Uterus (tissue), 4 donors: ENCODE measurements at places on chromosomes 7 and 10. TPM values are rescaled to one million over a fixed set of nuclear protein-coding genes. Genes with fewer than 3 reads are reported as not detected.

- H3K4me1 ChIP-seq: no peaks in the 10 kb centered on the region
- peak; percentile 21 for DNase-seq
- H3K27ac ChIP-seq: peak overlapping the region; percentile 33
- no peak overlapping the region for H3K4me3 ChIP-seq
- H3K27me3 ChIP-seq: no peaks in the 10 kb centered on the region
- H3K36me3 ChIP-seq: no peaks in the 10 kb centered on the region
Observed at GRCh38 chr7:112481833-112482670, 1.3 kb downstream of the LSMEM1 start.

Gene CPA4
- 1.3 TPM for total RNA-seq

DNA sequence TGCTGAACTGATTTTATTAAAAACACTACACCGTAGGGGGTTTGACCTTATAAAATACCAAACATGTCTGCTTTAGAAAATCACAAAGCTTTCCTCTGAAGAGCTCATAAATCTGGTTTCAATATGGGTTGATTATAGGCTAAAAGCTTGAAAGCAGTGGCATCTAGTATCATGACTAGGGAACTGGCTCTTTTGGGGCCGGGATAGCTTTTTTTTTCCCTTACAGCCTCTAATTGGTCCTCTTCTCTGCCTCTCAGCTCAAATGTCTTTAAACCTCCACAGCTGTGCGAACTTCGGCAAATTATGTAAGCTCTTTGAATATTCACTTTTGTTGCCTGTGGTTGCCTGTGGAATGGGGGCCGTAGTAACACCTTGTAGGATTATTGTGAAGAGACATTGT, 8.4 kb downstream of the BAMBI start:
- no peaks in the 10 kb centered on the region for H3K4me1 ChIP-seq
- no peak overlapping the region for H3K27ac ChIP-seq
- no peak overlapping the region for H3K4me3 ChIP-seq
- no peaks in the 10 kb centered on the region for H3K27me3 ChIP-seq
- DNase-seq: no peak

DNA sequence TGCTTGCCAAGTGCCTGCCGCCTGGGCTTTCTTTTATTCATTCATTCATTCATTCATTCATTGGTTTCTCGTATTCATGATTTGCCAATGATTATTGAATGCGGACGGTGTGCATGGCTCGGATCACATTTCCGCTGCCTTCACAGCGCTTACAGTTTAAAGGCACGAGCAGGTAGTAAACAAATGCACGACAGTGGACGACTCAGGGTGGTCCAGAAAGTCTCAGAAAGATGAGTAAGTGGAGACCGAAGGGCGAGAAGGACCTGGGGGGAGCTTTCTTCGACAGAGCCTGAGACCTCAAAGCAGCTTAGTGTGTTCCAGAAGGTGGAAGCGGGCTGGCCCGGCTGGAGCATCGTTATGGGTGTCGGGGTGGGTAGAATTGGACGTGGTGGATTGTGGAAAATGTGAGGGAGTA, 506 bp downstream of the MCM10 start:
- no peak overlapping the region for H3K27ac ChIP-seq
- no peak for DNase-seq
- H3K4me3 ChIP-seq: peak overlapping the region; percentile 36
- H3K36me3 ChIP-seq: no peaks in the 10 kb centered on the region

- peaks cover 11% of the 10 kb centered on the region for H3K4me1 ChIP-seq
- H3K36me3 ChIP-seq: no peaks in the 10 kb centered on the region
- no peak overlapping the region for H3K4me3 ChIP-seq
Observed at GRCh38 chr7:329691-330281, 39.8 kb downstream of the FOXL3 start.

- H3K27me3 ChIP-seq: no peaks in the 10 kb centered on the region
- DNase-seq: no peak
- no peak overlapping the region for H3K27ac ChIP-seq
- H3K4me1 ChIP-seq: peaks cover 21% of the 10 kb centered on the region
Observed at GRCh38 chr10:79385392-79385795, 38.1 kb downstream of the PPIF start.

Gene EIF5AL1
- total RNA-seq: 0.26 TPM

Gene ANKRD7
- total RNA-seq: 4.8 TPM

GRCh38 chr7:27242555-27243339, at the start of gene EVX1:
EVX1 (plus strand) TSS chr7:27242802; CDS start chr7:27243031, 229 bp downstream.
- DNase-seq: no peak
- no peaks in the 10 kb centered on the region for H3K36me3 ChIP-seq

GRCh38 chr10:87589645-87590051, 70.0 kb upstream of the PAPSS2 start:
- no peaks in the 10 kb centered on the region for H3K4me1 ChIP-seq
- DNase-seq: no peak
- H3K4me3 ChIP-seq: no peak overlapping the region
- H3K27me3 ChIP-seq: no peaks in the 10 kb centered on the region
- no peaks in the 10 kb centered on the region for H3K36me3 ChIP-seq

DNA sequence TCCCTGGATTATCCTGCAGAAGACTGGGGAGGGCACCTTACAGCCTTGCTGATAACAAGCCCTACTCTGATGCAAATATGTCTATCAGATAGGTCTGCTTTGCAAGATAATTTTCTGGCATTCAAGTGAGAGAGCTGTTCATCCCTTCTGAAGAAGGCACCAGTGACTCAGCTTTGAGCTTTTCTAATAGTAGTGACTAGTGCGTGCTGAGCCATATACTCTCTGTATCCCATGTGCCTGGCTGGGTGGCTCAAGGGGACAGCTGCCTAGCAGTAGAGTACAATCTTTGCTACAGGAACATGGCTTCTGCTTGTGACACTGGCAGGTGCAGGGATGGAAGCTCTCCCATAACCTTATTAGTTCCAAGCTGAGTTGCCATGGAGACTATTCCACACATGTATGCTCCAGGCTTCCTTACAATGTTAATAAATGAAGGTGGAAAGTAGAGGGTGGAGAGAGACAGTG, 35.0 kb upstream of the ABCB4 start:
- no peak overlapping the region for H3K4me3 ChIP-seq
- H3K27me3 ChIP-seq: no peaks in the 10 kb centered on the region
- H3K4me1 ChIP-seq: no peaks in the 10 kb centered on the region
- H3K36me3 ChIP-seq: no peaks in the 10 kb centered on the region

Gene TMEM140
- 5.9 TPM for total RNA-seq

DNA sequence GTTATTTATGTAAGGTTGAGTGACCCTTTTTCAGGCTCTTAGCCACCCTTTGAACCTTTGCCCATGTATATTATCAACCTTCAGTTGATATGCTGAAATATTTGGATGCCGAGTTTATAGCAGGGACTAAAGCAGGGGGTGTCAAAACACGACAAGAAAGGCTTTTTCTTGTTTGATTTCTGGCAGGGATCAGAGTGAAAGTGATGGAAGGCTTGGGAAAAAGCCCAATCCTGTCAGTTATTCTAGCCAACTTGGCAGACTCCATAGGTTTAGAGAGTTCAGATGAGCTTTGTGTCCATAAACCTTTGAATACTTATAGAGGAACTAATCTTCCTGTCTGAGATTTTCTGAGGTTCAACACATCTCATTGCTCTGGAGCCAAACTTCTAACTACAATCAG, 47.5 kb downstream of the INHBA start:
- no peaks in the 10 kb centered on the region for H3K36me3 ChIP-seq
- DNase-seq: no peak
- no peak overlapping the region for H3K4me3 ChIP-seq
- no peaks in the 10 kb centered on the region for H3K4me1 ChIP-seq
- H3K27me3 ChIP-seq: no peaks in the 10 kb centered on the region
- no peak overlapping the region for H3K27ac ChIP-seq

Gene DNAJB12
- 18.4 TPM for total RNA-seq

Gene TFPI2
- 10.5 TPM for total RNA-seq

GRCh38 chr10:43308986-43309385, 42.1 kb upstream of the RASGEF1A start:
- H3K27me3 ChIP-seq: no peaks in the 10 kb centered on the region
- H3K4me3 ChIP-seq: no peak overlapping the region
- H3K36me3 ChIP-seq: no peaks in the 10 kb centered on the region
- H3K27ac ChIP-seq: no peak overlapping the region

- DNase-seq: no peak
- H3K27ac ChIP-seq: no peak overlapping the region
- no peaks in the 10 kb centered on the region for H3K36me3 ChIP-seq
Observed at GRCh38 chr10:123848564-123849457, 42.8 kb downstream of the CPXM2 start.

- H3K36me3 ChIP-seq: no peaks in the 10 kb centered on the region
- no peaks in the 10 kb centered on the region for H3K27me3 ChIP-seq
- H3K4me3 ChIP-seq: no peak overlapping the region
- no peaks in the 10 kb centered on the region for H3K4me1 ChIP-seq
Observed at GRCh38 chr10:110758898-110759297, 112.8 kb upstream of the PDCD4 start.

- H3K4me1 ChIP-seq: no peaks in the 10 kb centered on the region
- H3K27me3 ChIP-seq: no peaks in the 10 kb centered on the region
- H3K27ac ChIP-seq: no peak overlapping the region
Observed at GRCh38 chr10:97766106-97766810, 5.5 kb downstream of the SFRP5 start.

DNA sequence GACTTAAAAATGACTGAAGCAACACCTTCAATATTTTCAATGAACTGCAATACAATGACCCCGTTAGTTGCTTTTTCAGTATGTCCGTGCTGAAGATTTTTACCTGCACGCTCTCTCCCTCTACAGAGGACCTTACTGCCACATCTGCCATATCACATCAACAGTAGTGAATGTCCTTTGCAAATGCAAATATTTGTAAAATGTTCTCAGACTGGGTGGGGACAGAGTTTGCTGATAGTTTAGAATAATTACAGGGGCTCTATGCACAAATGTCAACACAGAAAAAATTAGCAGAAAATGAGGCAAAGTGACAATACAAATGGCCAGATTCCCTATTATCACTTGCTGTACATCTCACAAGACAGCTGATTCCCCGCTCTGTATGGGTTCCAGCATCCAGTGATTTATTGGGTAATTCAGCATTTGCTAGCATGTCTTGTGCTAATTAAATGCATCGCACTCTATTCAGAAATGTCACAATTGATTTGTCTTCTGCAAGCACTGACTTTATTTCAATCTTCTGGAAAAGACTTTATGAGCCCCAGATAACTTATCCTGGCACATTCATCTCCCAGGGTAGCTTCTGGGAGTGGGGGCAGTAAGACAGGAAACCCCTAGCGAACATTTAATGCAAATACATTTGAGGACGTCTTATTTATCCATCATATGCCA, 69.1 kb upstream of the PTER start:
- no peak for DNase-seq
- no peaks in the 10 kb centered on the region for H3K27me3 ChIP-seq
- no peak overlapping the region for H3K4me3 ChIP-seq
- H3K4me1 ChIP-seq: no peaks in the 10 kb centered on the region

Gene MUC3A
- total RNA-seq: 0.09 TPM

GRCh38 chr7:155381852-155382801, 75.8 kb upstream of the EN2 start:
- H3K36me3 ChIP-seq: no peaks in the 10 kb centered on the region
- no peak overlapping the region for H3K27ac ChIP-seq
- peaks cover 9% of the 10 kb centered on the region for H3K27me3 ChIP-seq
- no peak for DNase-seq
- no peaks in the 10 kb centered on the region for H3K4me1 ChIP-seq

DNA sequence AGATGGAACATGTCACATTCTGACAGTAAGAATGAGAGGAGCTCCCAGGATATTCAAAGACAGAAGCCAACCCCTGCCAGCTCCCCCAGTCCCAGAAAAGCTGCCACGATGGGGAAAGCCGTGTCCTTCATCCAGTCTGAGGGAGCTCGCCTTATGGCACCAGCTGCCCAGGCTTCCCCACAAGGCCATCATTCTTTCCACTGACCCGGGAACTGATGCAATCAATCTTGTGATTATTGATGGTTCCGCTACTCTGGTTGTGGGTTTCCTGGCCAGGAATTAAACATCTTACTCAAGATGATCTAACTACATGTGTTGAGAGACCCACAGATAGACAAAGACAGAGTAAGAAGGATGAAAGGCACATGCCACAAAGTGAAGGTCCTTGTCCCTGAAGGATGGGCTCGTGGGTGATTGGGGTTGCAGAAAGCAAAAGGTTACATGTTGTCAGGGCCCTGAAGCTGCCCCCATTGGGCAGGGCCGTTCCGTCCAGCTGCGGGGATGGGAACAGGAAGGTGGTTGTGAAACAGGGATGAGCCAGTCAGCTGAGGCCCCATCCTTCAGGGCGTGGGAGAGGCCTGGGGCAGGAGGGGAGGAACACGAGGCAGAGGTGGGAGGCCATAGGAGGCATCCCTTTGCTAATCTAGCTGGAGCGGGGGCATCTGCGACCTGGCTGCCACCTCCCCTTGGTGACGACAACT, 127.6 kb downstream of the OAT start:
- no peak for DNase-seq
- no peaks in the 10 kb centered on the region for H3K36me3 ChIP-seq
- no peaks in the 10 kb centered on the region for H3K27me3 ChIP-seq
- no peaks in the 10 kb centered on the region for H3K4me1 ChIP-seq
- H3K4me3 ChIP-seq: no peak overlapping the region

- no peaks in the 10 kb centered on the region for H3K27me3 ChIP-seq
- H3K36me3 ChIP-seq: no peaks in the 10 kb centered on the region
- H3K4me3 ChIP-seq: no peak overlapping the region
- no peak for DNase-seq
- no peak overlapping the region for H3K27ac ChIP-seq
- no peaks in the 10 kb centered on the region for H3K4me1 ChIP-seq
Observed at GRCh38 chr10:103254538-103255325, 9.0 kb downstream of the RPEL1 start.

DNA sequence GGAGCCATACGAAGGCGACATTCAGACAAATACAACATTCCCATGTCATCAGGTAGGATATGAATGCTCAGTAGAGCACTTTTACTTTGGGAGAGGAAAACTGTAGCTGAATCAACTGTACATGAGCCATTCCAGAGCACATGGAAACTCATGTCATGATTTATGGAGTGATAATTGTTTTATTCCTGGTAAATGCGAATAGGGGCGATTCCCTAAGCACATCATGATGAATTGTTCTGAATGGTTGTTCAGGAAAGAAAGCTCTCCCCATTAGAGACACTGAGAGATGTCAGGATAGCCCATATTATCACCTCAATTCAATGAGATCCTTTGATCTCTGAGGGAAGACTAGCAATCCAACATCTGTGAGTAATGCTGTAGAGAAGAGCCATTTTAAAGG, 243.6 kb downstream of the FOXP2 start:
- H3K4me3 ChIP-seq: no peak overlapping the region
- no peak for DNase-seq
- no peaks in the 10 kb centered on the region for H3K36me3 ChIP-seq
- H3K4me1 ChIP-seq: no peaks in the 10 kb centered on the region

Gene ASAH2B
- 0.51 TPM for total RNA-seq

Gene RBAK
- 12.0 TPM for total RNA-seq

- DNase-seq: no peak
- H3K27ac ChIP-seq: no peak overlapping the region
- H3K27me3 ChIP-seq: no peaks in the 10 kb centered on the region
- H3K4me3 ChIP-seq: no peak overlapping the region
- H3K36me3 ChIP-seq: no peaks in the 10 kb centered on the region
- no peaks in the 10 kb centered on the region for H3K4me1 ChIP-seq
Observed at GRCh38 chr7:157898261-157898660, 561.5 kb downstream of the DNAJB6 start.

- H3K4me3 ChIP-seq: no peak overlapping the region
- H3K4me1 ChIP-seq: no peaks in the 10 kb centered on the region
- no peak for DNase-seq
- no peak overlapping the region for H3K27ac ChIP-seq
- no peaks in the 10 kb centered on the region for H3K27me3 ChIP-seq
- H3K36me3 ChIP-seq: no peaks in the 10 kb centered on the region
Observed at GRCh38 chr7:50531401-50531911, 33.7 kb downstream of the DDC start.

Gene SFMBT2
- total RNA-seq: 16.0 TPM
